ENCODE measurements at places on chromosomes 6 and 20.

DNA sequence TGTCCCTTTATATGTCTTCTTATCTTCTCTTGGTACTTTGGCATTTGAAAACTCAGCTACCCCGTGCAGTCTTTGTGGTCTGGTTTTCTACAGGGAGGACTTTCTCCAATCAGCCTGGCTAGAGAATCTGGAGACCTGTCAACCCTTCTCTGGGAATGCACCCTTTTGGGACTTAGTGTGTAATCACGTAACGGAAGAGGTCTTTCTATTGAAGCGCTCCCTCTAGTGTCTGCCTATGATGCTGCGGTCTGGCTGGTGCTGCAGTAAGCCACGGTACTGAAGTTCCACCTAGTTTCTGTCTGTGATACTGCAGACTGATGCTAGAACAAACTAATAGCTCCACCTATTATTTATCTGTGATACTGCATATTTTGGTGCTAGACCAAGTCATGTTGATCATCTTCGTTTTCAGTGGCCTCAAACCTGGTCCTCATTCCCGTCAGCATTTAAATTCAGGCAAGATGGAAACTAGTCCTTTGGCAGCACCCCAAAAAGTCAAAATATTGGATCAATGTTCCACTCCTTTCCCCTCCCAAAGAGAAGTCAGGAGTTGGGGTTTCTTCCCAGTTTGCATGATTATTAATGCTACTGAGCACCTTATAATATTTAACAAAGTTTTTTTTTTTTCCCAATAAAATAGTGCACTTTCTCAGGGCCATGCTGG is 12.5 kb upstream of the SIRPB2 start:
- DNase-seq, result peak; percentile 25

GRCh38 chr6:148396926-148397325 is 54.3 kb downstream of the SASH1 start:
- DNase-seq, result no peak

DNA sequence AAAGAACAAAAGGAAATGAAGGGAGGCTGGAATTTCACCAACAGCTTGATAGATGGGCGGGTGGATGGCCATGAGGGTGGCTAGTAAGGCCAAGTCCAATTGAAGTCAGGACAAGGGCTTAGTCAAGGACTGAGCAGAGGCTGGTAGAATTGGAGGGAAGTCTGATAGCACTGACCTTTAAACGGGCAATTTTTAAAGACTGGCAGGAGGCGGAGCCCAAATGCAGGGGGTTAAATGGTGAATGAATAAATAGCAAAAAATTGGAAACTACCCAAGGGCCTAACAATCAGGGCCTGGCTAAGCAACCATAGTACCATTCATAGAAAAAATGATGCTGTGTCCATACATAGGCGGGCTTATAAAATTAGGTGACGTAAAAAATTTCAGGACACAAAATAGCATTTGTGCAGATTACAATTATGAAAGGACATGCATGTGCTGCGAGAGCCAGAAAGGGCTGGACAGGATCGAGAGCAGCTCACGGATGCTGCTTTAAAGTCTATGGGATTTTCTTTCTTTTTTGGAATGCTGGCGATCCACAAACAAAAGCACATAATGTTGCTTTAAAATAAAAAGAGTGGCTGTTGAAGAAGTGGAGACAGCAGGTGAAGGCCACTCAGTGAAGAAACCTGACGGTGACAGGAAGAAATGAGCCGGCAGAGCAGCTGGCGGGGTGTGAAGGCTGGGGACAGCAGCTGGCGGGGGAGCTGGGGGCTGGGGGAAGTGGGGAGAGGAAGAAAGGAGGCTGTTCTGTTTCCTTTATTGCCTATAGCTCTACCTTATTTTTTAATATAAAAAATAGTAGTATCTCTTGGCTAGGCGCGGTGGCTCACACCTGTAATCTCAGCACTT is 42.8 kb upstream of the TAF8 start:
- no peak for DNase-seq

- DNase-seq, result no peak
Measured at GRCh38 chr6:24493945-24494820, 586 bp upstream of the ALDH5A1 start.

DNA sequence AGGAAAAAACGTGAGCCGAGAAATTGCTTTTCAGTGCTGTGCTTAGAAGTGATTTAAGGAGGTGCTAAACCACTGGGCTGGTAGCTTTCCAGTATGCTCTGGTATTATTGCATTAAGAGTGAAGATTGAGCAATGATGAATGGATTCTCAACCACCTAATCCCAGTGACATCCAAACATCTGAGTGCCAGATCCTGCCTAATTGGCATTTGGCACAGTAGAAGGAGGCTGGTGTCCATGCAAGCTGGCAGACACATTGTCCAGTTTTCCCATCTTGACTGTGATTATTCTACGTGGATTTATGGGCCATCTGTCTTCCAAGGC is 398.0 kb upstream of the PLCB4 start:
- DNase-seq, result no peak

DNA sequence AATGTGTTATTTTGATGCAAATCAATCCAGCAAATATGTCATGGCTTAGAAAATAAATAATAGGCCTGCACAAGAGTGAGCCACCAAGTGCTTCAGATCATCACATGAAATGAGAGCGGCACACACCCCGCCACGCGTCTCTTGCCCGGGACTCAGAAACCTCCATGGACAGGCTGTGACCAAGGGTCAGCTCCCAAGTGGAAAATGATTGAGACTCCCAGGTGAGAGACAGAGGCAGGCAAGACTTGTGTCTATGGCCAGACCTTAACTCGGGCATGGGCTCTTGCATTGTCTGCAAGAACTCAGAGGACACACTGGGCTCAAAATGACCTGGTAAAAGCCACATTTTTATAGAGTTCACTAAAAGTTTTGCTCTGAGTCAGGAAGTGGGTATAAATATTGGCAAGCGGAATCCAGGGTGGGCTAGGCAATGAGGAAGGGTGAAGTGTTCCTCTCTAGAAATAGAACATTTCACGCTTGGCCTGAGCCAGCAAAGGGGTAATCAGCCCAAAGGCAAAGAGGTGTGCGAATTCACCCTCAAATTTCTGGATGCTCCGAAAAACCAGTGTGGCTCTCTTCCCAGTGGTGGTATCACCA is 30.7 kb upstream of the RIN2 start:
- DNase-seq, result no peak

- no peak for DNase-seq
Measured at GRCh38 chr6:167300902-167301777, 10.0 kb downstream of the UNC93A start.

DNA sequence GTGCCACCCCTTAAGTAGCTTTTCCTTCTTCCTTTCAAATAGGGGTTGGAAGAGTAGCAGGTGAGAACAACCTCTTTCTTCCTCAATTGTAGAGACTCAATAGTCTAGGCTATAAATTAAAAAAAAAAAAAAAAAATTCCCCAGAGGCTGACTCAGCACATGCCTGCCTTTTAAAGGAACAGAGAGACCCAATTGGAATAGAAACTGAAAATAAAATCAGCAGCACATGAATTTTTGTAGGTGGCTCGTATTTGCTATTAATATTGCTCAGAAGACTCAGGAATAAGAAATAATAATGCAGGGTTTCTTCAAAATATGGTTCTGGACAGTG is 19.3 kb downstream of the TOP1 start:
- no peak for DNase-seq

DNA sequence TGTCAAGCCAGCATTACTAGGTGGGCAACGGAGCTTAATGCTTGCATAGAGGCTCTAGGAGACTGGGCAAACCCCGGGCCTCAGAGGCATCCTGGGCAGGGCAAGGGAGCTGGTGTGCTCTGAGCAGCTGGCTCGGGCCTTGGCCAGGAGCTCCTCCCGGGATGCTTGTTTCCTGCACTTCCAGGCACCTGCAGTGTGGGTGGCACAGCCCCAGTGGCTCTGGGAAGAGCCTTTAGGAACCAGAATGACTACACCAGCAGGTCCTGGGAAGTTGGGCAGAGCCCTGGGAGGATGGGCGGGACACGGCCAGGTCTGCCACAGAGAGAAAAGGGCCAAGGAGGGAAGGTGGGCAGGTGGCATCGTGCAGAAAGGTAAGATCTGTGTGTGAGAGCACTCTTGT is 80.4 kb upstream of the CD93 start:
- DNase-seq, result no peak

GRCh38 chr20:13457487-13457886 is 181.2 kb downstream of the TASP1 start:
- no peak for DNase-seq

- DNase-seq, result no peak
Measured at GRCh38 chr6:39653612-39654011, 71.6 kb downstream of the KIF6 start.

GRCh38 chr6:63319939-63320338 is at the start of gene LGSN:
LGSN (minus strand) TSS chr6:63319983; CDS start chr6:63319943, 40 bp downstream.
- DNase-seq, result no peak

DNA sequence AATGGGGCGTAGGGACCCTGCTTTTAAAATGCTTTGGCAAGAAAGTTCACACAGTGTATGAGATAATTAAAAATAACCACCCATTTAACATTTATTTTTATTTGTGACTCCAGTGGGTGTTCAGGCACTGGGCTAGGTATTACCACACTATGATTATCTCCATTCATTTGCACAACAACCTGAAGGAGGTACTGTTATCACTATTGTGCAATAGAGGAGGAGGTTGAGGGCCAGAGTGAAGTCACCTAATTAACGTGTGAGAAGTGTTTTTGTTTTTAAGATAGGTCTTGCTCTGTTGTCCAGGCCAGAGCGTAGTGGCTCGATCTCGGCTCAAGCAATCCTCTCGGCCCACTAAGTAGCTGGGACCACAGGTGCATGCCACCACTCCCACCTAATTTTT is 29.2 kb downstream of the MAK start:
- no peak for DNase-seq

- DNase-seq, result no peak
Measured at GRCh38 chr20:22455259-22455658, 129.1 kb downstream of the FOXA2 start.

- DNase-seq, result no peak
Measured at GRCh38 chr20:50376888-50377459, 133.2 kb upstream of the PTPN1 start.

DNA sequence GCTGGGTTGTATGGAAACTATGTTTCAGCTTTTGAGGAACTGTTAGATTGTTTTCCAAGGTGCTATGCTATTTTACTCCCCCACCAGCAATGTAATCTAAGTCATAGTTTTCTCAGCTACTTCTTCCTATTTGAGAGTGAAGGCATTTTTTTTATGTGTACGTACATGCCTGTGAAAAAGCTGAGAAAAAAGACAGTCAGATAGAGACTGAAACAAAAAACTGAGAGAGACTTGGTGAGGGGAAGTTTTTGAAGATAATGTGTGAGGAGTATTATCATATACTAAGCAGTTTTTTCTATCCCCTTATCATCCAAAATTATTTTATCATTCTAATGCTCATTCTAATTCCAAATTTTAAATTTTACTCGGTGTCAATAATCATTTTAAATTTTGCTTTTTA is 780.0 kb downstream of the BCKDHB start:
- no peak for DNase-seq
